ENCODE measurements at places on chromosomes 12 and 14.
A peak's percentile ranks its signal among the peaks of the same experiment; 100 is the strongest.

- no peak for DNase-seq
These were observed 70.1 kb downstream of the SYNE2 start for GRCh38 chr14:63922696-63923421.

GRCh38 chr14:104387022-104388010 lies 192.2 kb upstream of the C14orf180 start:
- no peak for DNase-seq

GRCh38 chr14:35384455-35385041 lies 20.0 kb downstream of the NFKBIA start:
- no peak for DNase-seq

DNA sequence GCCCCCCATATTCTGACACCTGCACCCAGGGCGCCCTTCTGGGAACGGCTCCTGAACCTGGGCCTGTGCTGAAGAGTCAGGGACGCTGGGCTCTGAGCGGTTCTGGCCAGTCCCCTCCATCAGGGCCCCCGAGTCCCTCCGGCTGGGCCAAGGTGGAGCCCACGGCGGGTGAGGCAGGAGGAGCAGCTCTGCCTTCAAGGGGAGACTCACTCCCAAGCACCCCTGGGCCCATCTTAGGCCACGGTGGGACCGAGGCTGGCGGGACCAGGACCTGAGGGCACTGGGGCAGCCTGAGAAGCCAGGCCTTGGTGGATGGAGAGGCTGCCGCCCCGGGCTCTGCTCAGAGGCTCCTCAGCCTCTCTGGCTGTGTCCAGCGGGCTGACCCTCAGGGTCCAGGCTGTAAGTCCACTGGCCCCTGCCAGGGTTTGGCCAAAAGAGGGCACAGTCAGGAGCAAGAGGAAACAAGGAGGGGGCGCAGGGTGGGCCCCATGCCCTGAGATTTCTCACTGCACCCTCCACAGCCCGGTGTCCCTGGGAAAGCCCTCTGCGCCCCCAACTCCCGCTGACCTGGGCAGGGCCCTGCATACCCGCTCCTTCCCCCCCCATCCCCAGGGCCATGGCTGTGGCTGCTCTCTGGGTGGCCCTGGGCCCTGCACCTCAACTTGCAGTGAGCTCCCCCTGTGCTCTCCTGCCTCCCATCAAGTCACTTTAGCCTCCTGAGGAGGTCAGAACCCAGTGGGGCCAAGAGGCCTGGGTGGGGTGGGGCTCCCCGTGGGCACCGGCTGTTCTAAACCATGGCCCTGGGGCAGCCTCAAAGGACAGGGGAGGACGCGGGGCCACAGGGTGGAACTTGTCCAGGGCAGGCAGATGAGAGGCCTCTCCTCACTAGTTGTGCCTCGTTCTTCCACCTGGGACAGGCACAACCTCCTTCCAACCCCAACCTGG lies 266.4 kb upstream of the SFSWAP start:
- DNase-seq = no peak

DNA sequence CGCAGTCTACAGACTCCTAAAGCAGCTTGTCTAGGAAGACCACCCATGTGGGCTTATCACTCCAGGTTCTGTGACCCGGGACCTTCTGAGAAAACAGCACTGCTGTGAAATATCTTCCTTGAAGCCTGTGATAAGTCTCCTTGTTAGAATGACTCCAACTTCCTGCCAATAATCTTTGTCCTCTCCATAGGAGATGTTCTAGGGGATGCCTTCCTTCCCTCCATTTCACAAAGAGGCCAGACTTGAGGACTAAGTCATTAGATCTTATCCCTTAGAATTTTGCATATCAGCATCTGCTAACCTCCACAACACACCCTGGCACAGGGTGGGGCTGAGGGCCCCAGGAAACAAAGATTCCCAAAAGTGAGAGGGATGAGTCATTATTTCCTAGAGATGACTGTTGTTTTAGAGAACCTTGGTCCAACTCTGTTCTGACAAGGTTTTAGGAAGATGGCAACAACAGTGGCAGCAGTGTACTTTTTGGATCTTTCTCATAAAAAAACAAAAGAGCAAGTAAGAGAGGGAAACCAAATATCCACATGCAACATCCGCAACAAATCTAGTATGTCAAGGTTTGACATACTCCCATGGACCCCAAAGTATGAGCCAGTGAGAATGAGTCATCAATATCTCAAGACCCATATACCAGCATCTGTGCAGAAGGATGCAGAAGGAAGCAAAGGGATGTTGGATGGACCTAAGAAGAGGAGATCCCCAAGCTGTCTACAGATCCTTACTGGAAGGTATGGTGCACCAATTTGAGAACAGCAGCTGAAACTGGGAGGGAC lies 6.0 kb downstream of the LTB4R start:
- peak; percentile 54 for DNase-seq

GRCh38 chr14:99287269-99287942 lies 15.4 kb upstream of the BCL11B start:
- DNase-seq = no peak

- DNase-seq = no peak
These were observed 49.7 kb upstream of the DCD start for GRCh38 chr12:54697851-54698250.

DNA sequence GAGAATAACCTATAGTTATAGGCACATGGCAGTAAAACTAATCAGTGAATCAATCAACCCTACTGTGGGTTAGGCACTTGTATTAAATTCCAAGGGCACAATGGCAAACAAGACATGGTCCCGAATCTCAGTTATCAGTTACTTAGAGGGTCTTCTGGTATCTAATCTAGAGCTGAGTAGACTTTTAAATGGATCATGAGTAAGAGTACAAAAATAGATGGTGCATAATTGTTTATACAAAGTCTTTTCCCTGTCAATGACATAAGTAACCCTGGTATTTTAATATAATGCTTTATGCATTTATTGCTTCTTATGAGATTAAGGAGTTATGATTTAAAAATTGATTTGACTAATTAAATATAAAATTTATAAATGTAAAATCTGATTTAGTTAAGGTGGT lies 23.0 kb upstream of the KCNJ8 start:
- no peak for DNase-seq

- no peak for DNase-seq
These were observed 104.0 kb upstream of the SLC16A7 start for GRCh38 chr12:59491877-59492276.

GRCh38 chr12:67193704-67194103 lies 75.5 kb upstream of the CAND1 start:
- peak; percentile 13 for DNase-seq

DNA sequence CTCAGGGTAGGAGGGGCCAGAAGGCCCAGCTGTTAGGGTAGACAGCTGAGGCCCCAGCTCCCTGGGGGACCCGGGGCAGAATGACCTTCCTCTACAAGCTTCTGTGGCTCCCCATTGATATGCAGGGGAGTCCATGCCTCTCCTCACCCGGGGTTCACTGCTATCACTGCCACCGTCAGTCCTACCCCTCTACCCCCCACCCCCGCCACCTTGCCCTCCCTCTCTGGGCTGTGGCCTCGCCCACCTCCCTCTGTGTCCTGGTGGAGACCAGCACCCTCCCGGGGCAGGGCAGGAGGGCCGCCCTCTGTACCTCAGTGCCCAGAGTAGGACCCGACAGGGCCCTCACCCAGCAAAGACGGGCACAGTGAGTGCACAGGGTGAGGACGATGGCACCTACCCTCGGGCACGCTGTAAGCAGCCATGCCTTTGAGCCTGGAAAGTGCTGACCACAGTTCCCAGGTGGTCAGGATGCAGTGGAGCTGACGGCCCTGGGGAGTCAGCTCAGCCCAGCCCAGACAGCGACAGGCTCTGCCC lies 88.4 kb upstream of the SFSWAP start:
- DNase-seq = no peak

DNA sequence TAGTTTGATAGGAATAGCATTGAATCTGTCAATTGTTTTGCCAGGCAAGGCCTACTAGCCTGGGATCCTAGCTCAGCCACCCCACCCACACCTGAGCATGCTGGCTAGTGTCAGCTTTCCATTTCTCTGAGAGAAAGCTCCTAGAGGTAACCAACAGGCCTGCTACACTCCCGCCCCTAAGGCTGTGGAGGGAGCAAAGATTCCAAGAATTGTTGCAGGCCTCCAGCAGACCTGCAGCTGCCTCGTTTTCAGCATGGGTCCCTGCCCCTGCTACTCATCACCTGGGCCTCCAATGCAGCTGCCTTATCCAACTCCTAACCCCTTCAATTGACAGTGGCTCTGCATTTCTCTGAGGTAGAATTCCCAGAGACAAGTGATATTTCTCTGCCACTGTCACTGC lies 852.4 kb upstream of the MDGA2 start:
- no peak for DNase-seq

DNA sequence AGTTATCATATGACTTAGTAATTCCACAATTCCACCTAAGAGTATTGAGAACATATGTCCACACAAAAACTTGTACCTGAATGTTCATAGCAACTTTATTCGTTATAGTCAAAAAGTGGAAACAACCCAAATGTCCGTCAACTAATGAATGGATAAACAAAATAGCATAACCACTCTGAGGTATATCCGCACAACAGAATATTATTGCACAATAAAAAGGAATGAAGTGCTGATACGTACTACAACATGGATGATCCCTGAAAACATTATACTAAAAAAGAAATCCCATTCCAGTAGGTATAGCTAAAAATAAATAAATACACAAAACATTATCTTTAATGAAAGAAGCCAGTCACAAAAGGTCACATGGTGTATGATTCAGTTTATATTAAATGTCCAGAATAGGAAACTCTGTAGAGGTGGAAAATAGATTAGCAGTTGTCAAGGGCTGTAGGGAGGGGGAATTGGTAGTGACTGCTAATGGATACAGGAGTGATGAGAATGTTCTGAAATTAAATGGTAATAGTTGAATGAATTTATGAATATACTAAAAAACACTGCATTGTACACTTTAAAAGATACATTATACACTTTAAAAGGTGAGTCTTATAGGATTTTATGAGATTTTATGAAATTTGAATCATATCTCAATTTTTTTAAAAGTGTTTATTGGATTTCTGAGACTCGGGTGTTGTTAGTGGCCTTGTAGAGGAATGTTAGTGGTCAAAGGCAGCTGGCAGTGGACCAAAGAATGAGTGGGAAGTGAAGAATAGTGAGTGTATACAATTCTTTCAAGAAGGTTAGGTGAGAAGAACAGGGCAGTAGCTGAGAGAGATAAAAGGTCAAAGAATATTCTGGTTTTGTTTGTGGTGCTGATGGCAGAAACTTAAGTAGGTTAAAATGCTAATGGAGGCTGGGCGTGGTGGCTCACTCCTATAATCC lies 36.3 kb upstream of the BAZ1A start:
- peak; percentile 39 for DNase-seq

DNA sequence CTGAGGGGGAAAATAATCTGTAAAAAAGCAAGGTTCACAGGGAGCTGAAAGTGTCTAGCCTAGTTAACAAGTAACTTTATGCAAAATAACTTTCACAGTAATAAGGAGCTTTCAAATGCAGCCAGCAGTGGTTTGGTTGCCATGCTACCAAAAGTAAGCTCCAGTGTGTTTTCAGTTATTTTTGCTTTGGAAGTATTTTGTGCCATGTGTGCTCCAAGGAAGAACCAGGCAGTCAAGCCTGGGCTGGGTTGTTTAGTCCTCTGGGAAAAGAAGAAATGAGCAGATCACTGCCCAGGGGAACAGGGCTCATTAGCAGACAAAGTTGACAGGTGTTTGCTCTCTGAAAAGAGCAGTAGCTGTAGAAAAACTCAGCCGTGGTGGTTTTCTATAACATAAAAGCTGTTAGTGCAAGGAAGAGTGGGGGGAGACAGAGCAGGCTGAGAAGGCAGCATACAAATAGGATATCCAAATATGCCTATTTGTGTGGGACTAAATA lies 92.8 kb upstream of the TMTC2 start:
- DNase-seq = no peak

DNA sequence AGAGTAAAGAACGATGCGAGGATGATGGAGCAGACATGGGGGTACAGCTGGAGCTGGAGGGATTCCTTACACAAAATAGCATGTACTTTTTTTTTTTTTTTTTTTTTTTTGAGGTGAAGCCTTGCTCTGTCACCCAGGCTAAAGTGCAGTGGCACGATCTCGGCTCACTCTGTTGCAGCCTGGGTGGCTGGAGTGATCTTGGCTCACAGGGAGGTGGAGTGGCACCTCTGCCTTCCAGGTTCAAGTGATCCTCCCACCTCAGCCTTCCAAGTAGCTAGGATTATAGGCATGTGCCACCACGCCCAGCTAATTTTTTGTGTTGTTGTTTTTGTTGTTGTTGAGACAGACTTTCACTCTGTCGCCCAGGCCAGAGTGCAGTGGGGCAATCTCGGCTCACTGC lies 5.1 kb upstream of the RASAL1 start:
- no peak for DNase-seq

DNA sequence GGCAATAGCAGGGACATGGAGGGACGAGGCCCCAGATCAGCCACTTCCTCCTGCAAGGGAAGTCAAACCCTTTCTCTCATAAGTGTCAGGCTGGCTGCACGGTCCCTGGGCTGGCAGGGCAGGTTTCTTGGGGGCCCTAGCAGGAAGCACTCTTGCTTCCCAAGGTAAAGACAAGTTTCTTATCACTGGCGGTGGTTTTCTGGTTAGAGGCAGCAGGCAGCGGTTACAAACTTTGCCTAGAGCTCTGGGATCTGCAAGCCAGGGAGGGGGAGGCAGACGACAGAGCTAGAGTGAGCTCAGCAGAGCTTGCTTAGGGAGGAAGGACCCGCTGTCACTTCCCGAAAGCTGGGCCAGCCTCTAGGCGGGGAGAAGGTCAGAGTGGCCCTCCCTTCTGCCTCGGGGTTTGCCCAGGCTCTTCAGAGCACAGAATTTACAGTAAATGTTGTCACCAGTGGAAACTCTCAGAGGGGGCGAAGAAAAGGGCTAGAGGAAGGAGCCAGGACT lies 20.4 kb downstream of the BATF start:
- no peak for DNase-seq

DNA sequence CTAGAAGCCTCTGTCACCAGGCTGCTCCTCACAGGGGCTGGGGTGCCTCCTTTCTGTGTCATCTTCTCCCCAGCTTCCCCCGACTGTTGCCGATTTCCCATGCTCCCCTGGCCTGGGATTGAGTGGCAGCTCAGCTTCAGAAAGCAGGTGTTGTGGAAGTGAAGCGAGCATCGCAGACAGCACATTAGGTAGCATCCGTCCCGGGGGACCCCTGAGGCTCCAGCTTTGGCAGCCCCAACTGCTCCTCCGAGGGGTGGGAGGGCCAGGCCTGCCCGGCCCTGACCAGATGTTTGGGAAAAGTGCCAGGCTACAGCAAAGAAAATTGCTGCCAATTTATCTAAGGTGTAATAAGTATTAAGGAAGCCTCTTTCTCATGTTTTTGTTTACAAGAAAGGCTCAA lies 1045.6 kb downstream of the BCL11B start:
- DNase-seq = no peak

DNA sequence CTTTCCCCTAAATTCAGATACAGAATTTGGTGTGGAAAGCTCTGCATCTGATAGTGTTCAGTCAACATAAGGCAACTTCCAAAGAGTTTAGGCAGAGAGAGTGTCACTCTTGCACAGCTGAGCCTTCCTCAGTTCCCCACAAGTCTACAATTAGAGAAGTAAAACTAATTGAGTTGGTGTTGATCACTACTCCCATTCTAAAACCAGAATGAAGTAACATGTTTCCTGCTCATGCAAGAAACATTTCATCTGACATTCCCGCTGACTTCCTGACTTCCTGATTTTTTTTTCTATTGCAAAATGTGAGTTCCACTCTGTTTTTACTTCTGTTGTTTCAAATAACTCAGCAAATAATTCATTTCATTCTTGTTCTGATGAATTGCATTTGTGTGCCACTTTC lies 271.0 kb downstream of the ALG10B start:
- no peak for DNase-seq
